Fibroblast of the conjunctiva (primary cell): ENCODE measurements at places on chromosomes 16 and 17.

DNA sequence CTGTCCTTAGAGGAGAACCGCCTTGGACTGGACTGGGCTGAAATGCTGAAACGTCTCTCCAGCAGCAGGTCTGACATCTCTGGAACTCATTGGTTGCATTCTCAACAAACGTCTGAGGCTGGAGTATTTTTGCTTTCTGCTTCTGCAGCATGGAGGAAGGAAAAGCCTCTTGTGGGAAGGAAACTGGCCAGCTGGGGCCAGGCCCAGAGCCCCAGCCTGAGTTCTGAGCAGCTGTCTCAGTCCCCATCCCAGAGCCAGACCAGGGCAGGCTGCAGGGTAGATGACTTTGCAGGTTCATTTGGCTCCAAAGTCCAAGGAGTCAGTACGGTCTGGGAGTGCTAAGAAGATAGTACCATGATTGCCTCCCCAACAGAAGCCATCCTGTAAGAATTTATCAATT, 18.3 kb downstream of the TEKT3 start:
- no peak for DNase-seq

DNA sequence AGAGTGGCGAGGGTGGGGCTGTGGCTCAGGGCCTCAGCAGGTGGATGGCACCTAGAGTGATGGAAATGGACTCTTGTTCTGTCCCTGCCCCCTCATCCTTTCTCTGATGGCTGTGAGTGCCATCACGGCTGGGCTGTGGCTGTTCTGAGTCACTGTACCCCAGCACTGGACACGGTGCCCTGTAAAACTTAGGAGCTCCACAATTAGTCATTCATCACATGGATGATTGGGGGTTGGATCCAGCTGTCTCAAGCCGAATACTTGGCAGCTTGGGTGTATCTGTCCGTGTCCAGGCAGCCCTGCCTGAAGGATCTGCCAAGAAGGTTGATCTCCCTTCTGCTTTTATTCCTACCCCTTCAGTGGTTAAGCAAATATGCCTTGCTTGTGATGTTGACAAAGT, 295.5 kb upstream of the EEF2KMT start:
- no peak for DNase-seq

GRCh38 chr17:1137465-1137894, 42.3 kb downstream of the ABR start:
- no peak for DNase-seq

DNA sequence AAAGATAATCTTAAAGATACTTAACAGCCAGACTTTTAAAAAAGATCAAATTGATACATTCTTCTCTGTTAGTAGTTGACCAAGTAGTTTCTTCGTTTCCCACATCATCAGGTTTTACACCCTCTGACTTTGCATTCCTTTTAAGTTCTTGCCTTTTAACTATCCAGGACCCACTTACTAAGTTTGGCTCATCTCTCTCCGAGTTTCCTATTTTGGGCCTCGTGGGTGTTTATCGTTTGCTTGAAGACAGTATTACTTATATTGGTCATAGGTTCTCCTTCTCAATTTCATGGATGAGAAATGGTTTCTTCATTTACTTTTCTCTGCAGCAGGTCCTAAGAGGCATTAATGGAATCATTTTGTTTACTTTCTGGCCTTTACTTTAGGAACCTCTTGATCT, 43.2 kb downstream of the RPA1 start:
- DNase-seq, result no peak

GRCh38 chr16:53129281-53130158, 74.7 kb downstream of the CHD9 start:
- DNase-seq, result no peak

DNA sequence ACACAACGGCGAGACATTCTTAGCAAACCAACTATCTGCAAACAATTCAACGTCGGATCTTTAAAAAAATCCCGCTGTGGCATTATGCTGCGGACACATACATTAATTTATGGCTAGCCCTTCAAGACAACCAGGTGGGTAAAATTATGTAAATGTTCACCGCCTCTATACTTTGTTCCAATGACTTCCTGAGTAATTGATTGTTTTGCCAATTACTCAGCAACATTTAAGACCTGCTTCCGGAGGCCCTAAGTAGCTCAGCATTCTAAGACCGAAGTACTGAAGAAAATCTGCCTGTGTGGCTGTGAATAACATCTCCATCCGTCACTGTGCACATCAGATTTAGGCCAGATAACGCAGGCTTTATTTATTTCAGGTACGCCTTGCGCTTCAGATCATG, 23.3 kb downstream of the QPRT start:
- DNase-seq, result no peak

- no peak for DNase-seq
Measured at GRCh38 chr16:52690468-52690867, 143.5 kb upstream of the TOX3 start.

DNA sequence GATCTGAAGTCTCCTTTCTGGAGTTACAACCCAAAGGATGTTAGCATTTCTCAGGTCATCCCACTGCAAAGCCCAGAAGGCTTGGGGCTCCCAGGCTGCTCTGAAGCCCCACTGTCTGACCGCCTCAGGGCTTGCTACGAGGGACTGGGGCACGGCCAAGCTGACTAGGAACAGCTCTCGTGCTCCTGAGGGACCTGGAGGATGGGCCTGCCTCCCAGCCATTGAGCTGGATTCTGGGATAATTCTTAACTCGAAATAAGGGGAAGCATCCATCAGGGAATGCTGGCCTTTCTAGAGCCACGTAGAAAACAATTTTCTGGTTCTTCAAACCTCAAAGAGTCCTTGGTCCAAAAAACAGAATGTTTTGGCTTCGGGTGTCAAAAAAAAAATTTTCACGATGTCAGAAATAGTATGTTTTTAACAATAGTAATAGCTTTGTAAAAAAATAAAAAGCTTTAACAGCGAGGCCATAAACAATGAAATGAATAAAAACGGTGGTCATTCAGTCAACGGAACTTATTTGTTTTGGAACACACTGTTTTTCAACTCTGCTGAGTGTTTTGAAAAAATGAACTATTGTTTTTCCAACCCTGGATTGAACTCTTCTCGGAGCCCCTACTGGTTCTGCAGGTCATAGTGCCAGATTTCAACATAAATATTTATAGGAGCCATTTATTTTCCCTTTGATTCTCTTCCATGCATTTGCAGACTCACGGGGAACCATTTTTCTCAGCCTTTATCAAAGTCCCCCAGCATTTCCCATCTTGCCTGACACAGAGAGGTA, 16.4 kb upstream of the HERPUD1 start:
- DNase-seq, result no peak

- DNase-seq, result no peak
Measured at GRCh38 chr17:40565769-40566409, 617 bp upstream of the CCR7 start.

DNA sequence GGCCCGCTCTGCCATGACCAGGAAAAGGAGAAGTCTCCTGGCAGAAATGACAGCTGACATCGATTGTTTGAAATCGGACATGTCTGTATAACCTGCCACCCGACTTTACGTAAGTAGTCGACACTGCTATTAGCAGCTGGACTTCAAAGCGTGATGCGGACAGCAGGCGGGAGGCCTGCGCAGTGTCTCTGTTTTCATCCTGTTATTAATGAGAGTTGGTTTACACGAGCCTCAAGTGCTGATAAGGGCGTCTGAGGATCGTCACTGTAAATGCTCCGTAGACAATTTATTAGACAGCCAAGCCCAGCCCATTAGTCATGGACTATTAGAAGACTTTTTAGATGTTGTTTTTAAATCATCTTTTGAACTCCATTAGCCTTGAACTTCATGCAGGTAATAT, 328.3 kb downstream of the FOXL1 start:
- no peak for DNase-seq

DNA sequence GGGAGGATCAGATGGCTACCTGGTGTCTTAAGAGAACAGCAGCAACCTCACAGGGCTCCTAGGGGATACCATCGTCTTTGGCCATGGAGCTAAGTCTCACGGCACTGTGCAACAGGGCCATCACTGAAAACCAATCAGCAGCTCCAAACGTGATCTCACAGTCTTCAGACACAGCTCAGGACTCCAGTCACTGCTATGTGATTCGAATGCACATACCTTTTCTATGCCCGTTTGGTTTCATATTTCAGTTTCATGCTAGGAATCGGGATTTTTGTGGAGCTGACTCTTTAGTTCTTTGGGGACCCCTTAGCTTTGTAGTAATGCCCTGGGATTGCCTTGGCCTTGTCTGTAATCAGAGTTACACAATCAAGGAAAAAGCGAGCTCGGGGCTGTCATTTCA, 162.8 kb upstream of the CDH11 start:
- DNase-seq, result no peak

GRCh38 chr17:73582359-73582758, 61.9 kb downstream of the SDK2 start:
- no peak for DNase-seq

DNA sequence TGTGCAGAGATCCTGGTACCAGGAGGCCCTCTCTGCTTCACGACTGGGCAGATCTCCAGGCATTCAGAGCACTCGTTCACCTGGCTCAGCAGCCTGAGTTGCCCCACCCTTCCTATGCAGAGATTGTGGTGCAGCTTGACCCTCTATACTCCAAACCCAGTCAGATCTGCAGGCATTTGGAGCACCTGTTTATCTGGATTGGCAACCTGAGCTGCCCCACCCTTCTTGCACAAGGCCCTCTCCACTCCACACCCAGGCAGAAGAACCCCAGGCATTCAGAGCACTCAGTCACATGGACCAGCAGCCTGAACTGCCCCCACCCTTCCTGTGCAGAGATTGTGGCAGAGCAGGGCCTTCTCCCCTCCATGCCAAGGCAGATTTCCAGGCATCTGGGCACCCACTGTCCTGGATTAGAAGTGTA, 88.4 kb upstream of the CDH5 start:
- DNase-seq, result no peak

DNA sequence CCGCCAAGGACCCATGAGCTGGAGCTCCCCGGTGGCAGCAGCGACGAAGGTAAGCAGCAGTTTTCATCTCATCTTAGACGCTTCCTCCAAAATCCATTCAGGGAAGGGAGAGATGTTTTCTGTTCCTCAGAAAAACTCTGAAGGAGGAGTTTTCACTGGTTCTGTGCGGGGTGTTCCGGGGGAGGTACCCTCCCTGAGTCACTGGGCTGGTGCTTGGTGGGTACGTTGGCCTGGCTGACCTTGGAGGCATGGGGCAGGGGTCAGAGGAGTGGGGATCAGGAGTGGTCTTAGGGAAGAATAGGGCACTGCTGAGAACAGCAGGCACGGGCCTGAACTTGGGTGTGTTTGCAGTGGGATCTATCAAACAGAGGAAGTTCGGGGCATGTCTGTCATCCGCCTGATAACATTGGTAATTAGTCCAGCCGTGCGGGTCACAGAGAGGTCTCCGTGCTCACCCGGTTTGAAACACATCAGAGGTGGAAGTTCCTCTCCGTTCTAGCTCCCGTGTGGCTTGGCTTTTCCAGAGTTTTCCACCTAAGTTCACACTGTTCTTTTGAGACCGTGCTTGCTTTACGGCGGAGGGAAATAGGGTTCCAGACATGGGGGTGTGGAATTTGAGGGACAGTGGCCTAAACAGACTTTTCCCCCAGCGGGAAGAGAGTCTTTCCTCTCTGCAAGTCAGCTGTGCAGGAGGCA, 59.6 kb upstream of the CIBAR2 start:
- no peak for DNase-seq

- no peak for DNase-seq
Measured at GRCh38 chr17:66829883-66830282, 5.0 kb upstream of the CACNG5 start.

GRCh38 chr17:28364665-28365363, at the start of gene SEBOX:
Gene SEBOX, minus strand, starts transcription at chr17:28365199. Its CDS starts 48 bp downstream, at chr17:28365151.
- no peak for DNase-seq

GRCh38 chr17:55660178-55660886, 62.3 kb downstream of the TMEM100 start:
- DNase-seq, result no peak

- peak; percentile 76 for DNase-seq
Measured at GRCh38 chr17:33234930-33235685, 58.0 kb downstream of the ASIC2 start.
